ENCODE measurements at places on chromosomes 6 and 20.
A peak's percentile ranks its signal among the peaks of the same experiment; 100 is the strongest.

DNA sequence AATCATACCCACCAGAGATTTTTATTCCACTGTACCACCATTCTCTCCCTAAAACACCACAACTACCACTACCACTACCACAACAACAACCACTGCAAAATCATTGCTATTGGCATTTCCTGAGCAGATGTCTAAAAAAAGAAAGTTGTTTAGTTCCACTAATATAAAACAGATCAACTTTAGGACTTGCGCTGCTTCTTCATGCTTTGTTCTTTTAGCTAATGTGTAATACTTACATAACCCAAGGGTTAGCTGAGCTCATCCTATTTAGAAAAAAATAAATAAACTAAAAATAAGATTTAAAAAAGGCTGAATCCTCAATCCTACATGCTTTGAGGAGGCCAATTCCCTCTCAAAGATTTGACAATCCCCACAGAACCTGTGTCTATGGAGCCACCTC lies 11.4 kb downstream of the IYD start:
- peak; percentile 8 for DNase-seq

DNA sequence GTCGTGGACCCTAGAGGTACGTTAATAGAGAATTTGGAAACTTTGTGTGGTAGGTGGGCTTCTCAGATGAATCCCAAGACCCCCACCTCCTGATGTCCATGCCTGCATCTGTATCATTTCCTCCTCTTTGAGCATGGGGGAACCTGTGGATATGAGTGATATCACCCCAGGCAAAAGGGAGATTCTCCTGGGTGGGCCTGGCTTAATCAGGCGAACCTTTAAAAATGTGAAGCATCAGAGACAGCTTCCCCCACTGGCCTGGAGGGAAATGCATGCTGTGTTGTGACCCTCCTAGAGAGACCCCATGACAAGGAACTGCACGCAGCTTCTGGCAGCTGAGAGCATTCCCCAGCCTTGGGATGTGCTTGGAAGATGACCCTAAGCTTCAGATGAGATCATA lies 180.9 kb downstream of the MBOAT1 start:
- no peak for DNase-seq

DNA sequence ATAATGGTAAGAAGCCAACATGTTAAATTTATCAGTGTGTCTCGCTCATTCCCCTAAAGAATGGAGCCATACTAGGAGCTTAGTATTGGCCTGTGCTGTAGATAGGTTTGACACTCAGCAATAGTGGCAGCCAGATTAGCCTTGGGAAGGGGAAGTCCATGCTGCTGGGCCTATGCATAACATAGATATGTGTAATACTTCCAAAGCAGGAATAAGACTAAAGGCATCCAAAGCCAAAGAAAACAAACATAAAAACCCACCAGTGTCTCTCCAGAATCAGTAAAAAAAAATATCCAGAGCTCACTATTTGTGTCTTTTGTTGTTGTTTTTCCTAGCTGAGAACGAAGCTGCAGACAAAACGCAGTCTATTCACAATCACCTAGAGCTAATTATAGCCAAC lies 104.2 kb upstream of the STXBP5 start:
- DNase-seq: peak; percentile 85

GRCh38 chr20:16434062-16434664 lies 139.1 kb downstream of the KIF16B start:
- DNase-seq: peak; percentile 29

DNA sequence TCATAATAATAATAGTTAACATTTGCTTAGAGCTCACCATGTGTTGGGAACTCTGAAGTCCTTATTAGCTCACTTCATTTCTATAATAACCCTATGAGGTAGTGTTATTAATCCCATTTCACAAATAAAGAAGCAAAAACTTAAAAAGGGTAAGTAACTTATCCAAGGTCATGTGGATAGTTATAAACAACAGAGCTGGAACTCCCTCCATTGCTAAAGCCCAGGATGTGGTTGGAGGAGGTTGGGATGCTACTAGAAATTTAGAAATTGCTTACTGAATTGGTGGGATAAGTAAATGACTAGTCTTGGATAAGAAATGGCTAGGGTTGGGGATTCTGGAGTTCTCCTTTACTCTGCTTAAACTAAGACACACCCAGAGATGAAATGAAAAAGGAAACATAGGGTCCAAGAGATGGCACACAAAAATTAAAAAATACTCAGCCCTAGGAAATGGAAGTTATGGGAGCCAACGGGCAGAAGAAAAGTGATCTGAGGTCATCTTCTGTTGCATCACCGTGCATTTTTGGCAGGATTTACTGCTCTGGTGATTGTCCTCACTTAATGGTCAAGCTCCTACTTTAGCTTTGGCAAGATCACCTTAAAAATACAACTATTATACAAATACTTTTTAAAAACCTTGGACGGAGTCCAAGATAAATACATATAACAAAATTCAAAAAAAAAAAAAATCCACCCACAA lies 7.7 kb upstream of the CLIC5 start:
- peak; percentile 6 for DNase-seq
